T1000 (cell line): ENCODE measurements at places on chromosomes 6 and 20.

- DNase-seq, result no peak
Measured at GRCh38 chr20:47429409-47429808, 72.3 kb upstream of the NCOA3 start.

GRCh38 chr20:924639-925038, 8.5 kb upstream of the ANGPT4 start:
- DNase-seq, result no peak

DNA sequence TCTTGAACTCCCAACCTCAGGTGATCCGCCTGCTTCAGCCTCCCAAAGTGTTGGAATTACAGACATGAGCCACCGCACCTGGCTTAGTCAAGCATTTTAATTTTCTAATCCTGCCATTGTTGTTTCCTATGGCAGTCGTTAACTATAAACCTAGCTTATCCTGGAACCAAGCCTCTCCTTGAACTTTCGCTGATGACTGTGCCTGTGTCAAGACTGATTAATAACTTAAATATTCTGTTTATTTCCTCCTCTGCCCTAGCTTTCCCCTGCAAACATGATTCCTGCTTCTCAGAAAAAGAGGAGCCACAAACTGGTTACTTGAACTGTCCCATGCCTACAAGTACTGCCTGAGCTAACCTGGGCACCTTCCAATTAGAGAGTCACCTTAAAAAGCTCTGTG, 1.5 kb downstream of the VNN1 start:
- no peak for DNase-seq

DNA sequence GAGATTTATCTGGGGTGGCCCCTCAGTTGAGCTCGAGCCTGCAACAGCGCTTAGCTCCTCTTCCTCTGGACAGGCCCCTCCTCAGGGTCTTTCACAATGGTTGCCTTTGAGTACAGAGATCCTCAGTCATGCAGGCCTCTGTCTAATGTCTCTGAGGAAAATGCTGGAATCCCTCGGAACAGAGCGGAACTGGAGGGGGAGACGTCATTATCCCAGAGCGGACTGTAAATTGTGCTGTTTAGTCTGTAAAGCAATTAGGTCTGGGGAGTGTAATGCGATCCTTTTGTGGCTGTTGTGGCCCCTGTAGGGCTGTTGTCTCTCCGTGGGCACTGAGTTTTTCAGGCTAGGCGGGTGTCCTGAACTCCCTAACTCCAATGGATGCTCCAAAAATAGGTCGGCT, 15.0 kb upstream of the DAAM2 start:
- no peak for DNase-seq

DNA sequence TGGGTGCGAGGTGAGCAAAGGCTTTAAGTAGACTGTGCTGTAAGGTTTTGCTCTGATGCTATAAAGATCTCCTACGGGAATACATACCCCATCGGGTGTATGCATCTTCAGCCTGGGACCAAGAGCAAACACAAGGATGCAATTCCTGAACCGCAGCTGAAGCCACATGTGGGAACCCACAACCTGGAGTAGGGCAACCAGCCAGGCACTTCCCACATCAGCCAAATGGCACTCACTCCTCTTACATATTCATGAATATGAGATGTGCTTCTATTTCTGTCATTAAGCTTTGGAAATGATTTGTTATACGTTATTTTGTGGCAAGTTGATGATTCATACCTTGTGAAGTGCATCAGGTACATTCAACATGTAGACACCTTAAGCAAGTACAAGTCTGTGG, 619.2 kb downstream of the C6orf118 start:
- DNase-seq, result no peak

- DNase-seq, result no peak
Measured at GRCh38 chr6:79261666-79262065, 27.2 kb upstream of the HMGN3 start.

DNA sequence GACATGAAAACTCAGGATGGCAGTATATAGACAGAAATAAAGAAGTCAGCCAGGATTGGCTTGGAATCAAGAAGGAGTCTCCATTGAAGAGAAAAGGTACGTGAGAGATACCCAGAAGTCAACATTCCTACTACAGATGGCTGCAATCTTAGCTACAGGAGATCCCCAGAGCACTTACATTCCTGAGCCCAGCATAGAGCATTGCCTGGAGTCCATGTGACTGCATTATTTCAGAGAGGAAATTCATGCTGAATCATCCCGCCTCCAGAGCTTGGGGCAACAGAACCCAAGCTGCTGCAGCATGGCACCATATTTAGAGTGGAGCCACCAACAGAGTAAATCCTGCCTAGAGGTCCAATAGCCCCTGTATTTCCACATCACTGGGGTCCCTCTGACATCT, 125.0 kb upstream of the GRIK2 start:
- no peak for DNase-seq

- no peak for DNase-seq
Measured at GRCh38 chr6:31681135-31681671, 336 bp upstream of the LY6G5C start.

GRCh38 chr6:166408936-166409755, 26.4 kb upstream of the MPC1 start:
- no peak for DNase-seq

GRCh38 chr6:85321906-85322305, 128.0 kb upstream of the NT5E start:
- no peak for DNase-seq

- peak; percentile 64 for DNase-seq
Measured at GRCh38 chr20:40565001-40565681, 123.9 kb downstream of the MAFB start.

- no peak for DNase-seq
Measured at GRCh38 chr20:51525241-51526105, 17.0 kb downstream of the NFATC2 start.

- DNase-seq, result no peak
Measured at GRCh38 chr6:3385660-3386151, 71.1 kb downstream of the SLC22A23 start.

DNA sequence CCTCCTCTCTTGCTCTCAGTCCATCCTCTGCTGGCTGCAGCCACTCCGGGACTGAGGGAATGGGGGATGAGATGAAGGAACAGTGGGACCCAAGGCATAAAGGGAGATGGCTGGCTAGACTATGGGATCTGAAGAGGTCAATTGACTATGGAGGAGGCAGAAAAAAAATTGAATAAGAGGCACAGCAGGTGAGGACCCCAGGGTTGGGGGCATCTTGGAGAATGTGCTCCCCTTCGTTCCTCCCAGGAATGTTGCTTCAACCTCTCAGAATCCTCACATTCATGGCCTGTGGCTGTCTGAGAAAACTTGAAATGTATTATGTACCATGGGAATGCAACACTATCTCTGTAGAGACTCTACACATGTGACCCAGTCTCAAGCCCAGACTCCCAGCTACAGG, 121.0 kb downstream of the SLC22A3 start:
- no peak for DNase-seq

DNA sequence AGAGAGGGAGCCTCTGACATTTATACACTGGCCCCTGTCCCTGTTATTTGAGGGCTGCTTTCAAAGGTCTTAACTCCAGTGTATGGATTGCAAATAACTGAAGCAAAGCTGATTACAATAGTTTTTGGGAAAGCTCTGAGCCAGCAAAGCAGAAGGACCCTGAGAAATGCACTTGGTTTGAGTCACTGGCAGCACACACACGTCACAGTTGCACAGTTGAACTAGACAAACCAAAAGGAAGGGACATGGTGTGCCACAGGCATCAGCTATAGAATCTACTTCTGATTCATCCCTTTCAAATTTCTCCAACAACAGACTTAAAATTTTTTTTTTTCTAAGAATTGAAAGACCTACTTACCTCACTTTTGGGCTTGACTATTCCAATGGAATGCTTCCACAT, 56.4 kb downstream of the SNRNP48 start:
- no peak for DNase-seq
